ENCODE measurements at places on chromosomes 5 and 9.

DNA sequence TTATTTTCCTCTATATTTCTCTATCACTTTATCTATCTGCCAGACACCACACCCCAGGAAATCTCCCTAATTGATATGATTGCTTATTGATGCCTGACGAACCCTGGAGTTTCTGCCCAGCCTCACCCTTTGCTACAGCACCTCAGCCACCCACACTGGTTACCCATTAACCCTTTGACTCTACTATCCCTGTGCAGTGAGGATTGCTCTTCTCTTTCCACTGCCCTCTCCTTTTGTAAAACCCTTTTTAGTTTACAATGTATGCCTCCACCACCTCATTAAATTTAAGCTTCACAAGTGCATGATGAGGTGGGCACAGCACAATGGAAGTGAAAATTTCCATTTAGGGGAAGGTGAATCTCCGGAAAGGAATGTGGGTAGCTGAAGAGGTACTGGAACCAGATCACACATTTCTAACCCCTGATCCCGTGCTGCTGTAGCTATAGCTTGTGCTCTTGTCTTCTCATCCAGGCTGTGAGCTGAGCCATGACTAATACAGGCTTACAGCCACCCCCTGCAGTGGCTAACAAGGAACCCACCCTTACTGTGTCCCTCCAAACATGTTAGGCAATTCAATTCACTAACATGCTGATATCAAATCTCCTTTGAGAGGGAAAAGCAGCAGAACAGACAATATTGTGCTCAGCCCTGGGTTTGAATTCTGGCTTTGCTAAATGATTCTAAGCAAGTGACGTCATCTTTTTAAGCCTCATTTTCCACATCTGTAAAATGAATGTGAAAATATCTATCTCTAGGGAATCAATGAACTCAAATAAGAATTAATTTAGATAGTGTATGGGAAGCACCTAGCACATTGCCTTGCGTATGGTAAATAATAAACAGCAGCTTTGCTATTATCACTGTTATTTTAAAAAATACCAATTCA lies 186.9 kb upstream of the TRIM32 start:
- DNase-seq: no peak

DNA sequence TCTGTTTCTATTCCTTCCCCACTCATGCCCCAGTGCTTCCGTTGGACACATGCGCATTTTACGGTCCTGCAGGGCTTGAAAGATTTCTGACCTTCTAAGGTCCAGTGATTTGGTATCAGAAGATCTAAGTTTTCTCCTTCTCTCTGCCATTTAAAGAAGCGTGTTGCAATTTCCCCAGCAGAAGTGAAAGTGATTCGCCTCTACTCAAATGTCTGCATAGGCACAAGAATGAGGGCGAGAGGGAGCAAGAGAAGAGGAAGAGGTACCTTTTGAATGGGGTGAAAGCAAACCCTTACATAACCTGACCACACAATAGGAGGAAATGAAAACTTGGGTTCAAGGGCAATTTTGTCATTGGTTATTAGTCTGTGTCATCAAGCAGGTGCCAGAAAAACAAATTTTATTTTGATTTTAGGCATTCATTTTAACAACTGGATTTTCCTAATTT lies 31.7 kb upstream of the NR3C1 start:
- DNase-seq: peak; percentile 28

- no peak for DNase-seq
Measured at GRCh38 chr9:84811072-84811750, 141.7 kb downstream of the NTRK2 start.

DNA sequence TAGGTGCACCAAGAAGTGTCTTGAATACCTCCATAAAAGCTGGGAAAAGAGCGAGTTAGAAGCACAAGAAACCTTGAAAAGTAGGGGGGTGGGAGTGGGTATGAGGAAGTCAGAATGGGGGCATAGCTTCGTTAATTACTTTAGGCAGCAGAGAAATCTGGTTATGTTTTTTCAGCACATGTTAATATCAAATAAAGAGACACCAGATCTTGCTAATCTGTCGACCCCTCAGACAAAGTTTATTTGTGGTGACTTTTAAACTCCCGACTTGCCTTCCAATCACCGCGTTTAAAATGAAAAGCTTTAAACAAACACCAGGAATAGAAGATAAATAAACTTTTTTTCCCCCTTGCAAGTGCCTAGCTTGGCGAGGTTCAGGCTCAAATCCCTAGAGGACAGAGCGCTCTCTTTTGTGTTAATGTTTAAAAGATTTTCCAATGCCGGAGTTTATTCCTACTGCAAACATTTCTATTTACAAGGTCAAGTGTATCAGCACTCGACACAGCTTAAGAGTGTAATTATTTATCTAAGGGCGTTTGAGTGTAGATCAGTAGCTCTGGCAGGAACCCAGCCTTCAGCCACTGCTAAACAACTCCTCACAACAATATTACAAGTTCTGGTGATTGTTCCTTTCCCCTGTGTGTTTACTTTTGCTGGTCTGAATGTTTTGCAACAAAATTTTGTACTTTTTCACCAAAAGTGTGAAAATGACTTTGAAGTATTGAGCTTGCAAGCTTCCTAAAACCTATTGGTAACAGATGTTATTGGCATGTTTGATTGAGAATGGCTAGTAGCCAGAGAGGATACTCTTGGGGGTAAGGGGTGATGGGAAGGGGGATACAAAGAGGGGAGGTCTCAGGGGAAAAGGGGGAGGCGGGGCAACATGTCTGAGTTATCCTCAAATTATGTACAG lies 3.8 kb downstream of the GAS1 start:
- DNase-seq: no peak

- DNase-seq: no peak
Measured at GRCh38 chr5:33675958-33676464, 215.8 kb downstream of the ADAMTS12 start.

DNA sequence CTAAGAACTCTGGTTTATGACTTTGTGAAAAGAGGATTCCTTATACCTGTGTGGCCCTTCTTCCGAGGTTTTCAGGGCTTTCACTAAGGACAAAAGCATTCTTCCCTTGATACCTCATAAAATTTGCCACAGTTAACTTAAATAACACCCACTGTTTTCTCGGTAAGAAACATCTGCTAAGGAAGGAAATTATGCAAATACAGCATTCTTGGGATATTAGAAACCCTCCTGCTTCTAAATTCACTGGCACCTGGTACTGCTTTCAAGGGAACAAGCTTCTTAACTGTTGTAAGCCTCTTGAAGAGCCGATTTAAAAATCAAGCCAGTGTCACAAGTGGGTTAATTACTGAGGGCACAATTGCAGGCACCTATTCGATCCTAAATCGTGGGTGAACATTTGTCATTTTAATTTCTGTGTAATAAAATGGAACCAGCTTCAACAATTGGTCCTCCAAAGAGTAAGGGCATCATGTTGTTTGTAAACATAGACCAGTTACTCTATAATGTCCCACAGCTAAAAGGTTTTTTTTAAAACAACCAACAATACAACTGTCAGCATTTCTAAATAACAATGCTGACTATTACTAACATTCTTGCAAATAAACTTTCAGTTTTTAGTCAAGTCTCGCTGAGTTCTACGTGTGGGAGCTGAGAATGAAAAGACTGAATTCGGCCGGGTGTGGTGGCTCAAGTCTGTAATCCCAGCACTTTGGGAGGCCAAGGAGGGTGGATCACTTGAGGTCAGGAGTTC lies 26.6 kb downstream of the AK3 start:
- no peak for DNase-seq

DNA sequence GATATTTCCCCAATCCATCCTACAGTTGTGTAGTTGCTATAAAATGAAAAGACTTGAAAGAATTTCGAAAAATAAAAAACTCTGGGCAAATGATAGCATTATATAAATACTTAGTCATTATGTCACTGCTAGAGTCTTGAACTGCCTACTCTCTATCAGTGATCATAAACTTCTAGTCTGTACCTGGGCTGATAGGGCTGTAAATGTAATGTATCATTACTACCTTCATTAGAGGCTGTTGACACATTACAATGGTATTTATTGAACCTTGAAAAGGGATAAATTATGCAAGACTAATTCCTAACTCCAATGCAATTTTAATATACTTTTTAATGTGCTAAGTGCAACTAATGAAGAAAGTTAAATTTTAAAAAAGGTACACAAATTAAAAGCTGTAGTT lies 214.1 kb upstream of the EFNA5 start:
- DNase-seq: no peak

DNA sequence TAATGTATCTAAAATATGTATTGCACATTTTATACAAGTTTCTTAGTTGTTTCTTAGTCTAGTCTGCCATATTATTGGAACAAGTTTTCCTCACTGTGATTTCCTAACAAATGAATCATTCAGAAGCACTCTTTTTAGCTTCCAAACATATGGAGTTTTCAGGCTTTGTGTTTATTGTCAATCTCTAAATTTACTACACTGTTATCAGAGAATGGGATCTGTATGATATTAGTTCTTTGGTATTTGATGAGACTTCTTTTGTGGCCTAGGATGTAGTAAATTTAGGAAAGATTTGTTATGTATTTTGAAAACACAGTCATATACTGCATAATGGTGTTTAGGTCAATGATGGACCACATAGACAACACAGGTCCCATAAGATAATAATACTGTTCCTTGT lies 25.7 kb downstream of the SREK1IP1 start:
- no peak for DNase-seq

DNA sequence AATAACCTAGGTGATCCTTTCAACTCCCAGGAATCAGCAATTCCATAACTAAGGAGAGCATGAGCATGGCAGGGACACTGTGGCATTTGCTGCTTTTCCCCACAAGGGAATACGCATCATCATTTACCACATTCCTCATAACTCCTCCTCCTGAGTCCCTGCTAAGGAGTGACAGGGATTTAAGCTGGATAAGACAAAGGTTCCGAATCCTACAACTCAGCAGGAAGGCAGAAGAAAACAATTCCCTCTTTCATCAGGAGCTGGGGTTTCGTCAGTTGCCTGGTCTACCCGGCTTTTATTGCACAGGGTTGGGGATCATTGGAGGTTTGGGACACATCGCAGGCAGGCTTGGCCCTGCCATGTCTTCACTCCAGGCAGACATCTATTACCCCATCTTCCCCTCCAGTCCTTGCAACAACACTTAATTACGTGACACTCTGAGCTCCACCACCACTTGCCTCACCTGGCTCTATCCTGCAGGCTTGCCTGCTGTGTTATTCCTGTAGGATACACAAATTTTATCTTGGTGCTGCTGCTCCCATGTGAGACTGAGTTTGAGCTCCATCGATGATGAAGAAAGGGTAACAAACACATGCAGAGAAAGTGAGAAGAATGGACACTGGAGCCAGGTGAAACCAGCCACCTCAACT lies 563.0 kb upstream of the KLF4 start:
- DNase-seq: no peak

GRCh38 chr5:112208699-112209615 lies 210.1 kb downstream of the EPB41L4A start:
- DNase-seq: peak; percentile 17

- no peak for DNase-seq
Measured at GRCh38 chr5:150762211-150762610, 3.4 kb upstream of the DCTN4 start.

DNA sequence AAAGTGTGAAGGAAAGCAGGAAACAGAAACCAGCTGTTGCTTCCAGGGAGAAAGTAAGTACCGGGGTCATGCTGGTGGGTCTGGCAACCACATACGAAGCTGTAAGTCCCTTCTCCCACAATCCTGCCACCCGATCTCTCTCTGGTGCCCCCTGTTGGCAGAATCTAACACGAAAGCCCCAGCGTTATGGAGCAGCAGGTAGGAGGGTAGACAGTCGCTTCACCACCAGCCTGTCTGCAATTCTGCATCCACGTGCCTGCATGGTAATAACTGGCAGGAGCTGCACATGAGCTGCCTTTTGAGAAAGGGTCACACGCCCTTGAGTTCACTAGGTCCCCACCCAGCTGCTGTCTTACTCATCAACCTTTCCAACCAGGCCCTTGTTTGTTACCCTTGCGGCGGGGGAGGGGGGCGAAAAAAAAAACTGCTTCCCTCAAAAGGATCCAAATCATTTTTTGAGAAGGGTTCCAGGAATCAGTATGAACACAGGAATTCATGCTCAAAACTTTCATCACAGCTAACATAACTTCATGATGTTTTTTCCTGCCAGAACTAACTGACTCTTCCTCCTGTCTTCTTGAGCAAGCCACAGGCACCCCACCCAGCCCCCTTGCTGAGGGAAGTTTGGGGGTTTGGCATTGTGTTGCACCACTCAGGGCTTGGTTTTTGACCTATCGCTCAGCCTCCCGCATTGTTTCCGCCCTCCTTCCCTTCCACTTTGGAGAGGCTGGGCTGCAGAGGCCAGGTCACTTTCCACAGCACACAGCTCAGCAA lies 19.6 kb upstream of the TMEM252 start:
- DNase-seq: peak; percentile 81

DNA sequence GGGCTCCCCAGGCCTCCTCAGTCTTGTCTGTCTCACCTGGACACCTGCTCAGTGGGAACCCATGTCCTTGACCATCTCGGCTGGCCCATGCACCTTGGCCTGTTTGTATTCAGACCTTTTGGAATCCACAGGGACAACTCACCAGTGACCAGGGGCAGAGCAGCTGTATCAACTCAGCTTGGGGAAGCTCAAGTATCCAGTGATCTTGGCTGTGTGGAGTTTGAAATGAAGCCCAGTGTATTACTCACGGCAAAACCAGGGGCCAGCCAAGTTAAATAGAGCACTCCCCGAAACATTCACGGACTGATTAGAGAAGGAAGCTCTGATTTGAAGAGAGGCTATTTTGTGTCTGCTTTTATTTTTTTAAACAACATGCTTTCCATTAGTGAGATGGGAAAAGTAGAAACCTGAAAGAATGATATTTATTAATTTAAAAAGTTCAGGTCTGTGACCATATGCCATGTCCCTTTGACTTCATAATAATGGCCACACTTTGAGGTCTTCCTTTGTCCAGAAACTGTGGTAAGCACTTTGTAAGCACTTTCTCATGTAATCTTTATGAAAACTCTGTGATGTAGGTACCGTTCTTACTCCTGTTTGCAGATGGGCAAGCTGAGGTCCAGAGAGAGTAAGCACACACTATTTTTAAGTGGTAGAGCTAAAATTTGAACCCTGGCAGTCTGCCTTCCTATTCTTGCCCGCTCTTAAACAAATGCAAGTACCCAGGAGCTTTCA lies 656.5 kb downstream of the BNC2 start:
- DNase-seq: no peak

- no peak for DNase-seq
Measured at GRCh38 chr5:68303038-68303738, 87.6 kb downstream of the PIK3R1 start.

GRCh38 chr9:89470224-89470839 lies 27.6 kb downstream of the SEMA4D start:
- DNase-seq: no peak

DNA sequence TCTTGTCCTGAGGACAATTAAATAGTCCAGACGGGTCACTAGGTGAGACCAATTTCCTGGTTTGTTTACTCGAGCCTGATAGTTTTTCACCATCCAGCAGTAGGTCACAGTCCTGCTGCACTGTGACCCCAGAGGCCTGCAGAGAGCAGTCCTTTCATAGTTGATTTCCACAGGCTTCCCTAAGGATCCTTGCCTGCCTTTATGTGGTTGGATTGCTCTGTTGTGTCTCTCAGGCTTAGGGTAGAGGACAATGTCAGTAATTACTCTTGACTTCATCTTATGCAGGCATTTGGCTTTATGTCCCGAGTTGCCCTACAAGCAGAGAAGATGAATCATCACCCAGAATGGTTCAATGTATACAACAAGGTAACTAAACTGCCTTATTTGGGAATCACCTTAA lies 9.0 kb upstream of the CATSPER3 start:
- DNase-seq: no peak

GRCh38 chr5:10737880-10738279 lies 23.2 kb downstream of the DAP start:
- no peak for DNase-seq

All from hematopoietic multipotent progenitor cell treated with erythropoietin and hydrocortisone succinate and interleukin-3 and kit ligand, for 8 days (in vitro differentiated cells).